ENCODE measurements at places on chromosomes 13 and 19. TPM values are rescaled to one million over a fixed set of nuclear protein-coding genes. Genes with fewer than 3 reads are reported as not detected.

GRCh38 chr13:48891586-48891985, 84.1 kb upstream of the FNDC3A start:
- no peak for DNase-seq

DNA sequence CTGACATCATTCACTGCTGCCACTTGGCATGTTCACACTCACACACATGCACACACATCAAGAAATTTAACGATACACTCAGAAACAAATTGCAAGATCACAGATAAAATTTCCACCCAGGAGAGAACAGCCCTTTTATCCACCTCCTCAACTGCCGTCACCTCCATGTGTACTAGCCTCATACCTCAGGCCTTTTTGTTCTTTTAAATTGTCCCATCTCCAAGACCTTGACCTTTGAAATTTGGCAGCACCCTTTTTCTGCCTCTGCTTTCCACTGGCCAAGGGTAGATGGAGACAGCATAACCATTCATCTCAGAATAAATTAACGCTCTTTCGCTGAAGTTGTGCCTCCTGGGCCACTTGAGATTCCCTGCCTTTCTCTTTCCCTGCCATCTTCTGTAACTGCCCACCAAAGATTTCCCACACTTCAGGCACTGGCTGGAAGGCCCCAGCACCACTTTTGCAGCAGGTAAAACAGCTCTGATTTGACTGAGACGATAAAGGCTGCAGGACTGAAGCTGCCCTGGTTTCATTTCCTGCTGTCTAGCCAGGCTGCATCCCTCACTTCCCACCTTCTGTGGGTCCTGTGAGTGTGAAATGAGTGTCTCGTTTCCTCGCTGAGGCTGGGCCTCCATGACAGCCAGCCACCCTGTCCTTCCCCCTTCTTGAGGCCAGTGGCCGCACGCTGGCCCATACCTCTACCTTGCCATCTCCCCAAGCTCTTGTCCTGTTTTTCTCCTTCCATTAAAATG, 39.3 kb downstream of the MBNL2 start:
- DNase-seq = no peak

DNA sequence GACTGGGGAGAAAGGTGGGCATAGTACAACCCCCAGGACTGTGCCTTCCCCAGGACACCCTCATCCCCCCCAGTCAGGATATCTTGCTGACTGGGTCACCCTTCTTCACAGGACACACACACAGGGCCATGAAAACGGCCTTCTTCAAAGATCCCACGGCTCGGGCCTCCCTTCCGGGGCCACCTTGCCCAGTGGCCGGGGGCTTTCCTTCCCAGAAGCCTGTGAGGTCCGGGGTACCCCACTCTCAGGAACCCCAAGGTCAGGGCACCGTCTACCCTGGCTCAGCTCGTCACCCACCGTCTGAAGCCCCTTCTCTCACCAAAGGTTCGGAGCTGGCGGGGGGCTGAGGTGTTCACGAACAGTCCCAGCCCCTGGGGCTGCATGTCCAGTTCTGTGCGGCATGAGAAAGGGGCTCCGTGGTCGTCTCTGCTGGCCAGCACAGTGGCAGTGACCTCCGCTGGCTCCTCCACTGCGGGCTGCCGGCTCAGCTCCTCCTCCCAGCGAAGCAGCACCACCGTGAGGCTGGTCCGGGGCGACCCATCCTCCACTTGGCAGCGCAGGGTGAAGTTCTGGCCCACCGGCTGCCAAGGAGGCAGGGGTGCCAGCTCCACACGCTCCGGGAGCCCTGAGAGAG, 2.1 kb upstream of the RAVER1 start:
- DNase-seq = no peak

- no peak for DNase-seq
Measured at GRCh38 chr19:46992699-46993535, 26.7 kb upstream of the NPAS1 start.

DNA sequence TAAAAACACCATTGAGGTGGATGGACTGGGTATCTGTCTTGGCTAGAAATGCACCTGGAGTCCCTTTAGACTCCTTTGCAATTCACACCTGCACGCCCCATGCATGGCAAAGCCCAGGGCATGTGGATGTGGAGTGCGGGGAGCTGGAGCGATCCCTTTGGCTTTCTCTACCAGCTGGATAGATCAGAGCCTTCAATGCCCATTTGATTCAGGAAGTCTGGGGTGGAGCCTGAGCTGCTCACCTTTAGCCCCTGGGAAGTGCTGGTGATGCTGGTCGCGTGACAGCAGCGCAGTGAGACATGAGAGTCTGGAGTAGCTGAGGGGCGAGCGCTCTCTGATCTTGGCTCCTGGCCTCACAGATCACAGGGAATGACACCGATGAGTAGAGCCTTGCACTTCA, 4.8 kb upstream of the ZNF536 start:
- no peak for DNase-seq

DNA sequence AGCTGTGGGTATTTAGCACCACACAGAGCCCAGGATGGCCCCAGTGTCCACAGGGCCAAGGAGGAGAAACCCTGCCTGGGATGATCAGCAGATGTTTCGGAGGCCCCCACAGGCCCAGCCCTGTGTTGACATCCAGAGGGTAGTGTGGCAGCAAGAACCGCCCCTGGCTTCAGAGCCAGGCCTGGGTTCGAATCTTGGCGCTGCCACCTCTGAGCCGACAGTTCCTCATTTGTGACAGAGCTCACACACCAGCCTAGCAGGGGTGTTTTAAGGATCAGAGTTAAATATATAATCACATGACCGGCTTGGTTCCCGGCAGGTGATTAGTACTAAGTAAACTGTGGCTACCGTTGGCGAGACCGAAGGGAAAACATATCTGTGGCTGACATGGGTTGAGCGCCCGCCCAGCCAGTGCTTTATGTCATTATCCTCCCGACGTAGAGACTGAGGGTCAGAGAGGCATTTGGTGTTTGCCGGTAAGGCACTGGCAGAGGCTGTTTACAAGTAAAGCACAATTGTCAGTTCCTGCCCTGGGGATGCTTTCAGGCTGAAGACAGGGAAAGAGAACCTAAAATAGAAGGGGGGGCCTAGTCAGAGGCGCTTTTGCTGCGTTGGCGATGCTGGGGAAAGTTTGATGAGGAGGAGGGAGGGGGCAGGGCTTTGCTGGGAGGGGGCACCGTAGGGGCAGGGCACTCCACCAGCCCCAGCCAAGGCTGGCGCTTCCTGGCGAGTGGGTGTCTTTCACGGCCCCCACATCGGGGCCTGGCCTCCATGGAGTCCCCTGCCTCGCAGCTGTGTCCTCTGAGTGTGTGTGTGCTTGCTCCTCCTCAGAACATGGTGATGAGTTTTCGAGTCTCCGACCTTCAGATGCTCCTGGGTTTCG, 4.8 kb downstream of the PIAS4 start:
- DNase-seq = no peak

DNA sequence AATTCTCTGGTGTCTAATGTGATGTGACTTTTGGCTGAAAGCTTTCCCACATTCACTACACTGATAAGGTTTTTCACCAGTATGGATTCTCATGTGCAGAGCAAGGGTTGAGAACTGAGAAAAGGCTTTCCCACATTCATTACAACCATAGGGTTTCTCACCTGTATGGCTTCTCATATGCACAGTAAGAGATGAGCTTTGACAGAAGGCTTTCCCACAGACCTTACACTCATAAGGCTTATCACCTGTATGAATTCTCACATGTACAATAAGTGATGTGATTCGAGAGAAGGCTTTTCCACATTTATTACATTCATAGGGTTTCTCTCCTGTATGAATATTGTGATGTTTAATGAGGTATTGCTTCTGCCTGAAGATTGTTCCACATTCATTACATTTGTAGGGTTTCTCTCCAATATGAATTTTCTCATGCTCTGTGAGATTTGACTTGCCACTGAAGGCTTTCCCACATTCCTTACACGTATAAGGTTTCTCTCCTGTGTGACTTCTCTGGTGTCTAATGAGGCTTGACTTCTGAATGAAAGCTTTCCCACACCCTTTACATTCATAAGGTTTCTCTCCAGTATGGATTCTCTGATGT, 14.0 kb downstream of the ZNF260 start:
- no peak for DNase-seq

LILRA2 gene
- total RNA-seq = not detected

DNA sequence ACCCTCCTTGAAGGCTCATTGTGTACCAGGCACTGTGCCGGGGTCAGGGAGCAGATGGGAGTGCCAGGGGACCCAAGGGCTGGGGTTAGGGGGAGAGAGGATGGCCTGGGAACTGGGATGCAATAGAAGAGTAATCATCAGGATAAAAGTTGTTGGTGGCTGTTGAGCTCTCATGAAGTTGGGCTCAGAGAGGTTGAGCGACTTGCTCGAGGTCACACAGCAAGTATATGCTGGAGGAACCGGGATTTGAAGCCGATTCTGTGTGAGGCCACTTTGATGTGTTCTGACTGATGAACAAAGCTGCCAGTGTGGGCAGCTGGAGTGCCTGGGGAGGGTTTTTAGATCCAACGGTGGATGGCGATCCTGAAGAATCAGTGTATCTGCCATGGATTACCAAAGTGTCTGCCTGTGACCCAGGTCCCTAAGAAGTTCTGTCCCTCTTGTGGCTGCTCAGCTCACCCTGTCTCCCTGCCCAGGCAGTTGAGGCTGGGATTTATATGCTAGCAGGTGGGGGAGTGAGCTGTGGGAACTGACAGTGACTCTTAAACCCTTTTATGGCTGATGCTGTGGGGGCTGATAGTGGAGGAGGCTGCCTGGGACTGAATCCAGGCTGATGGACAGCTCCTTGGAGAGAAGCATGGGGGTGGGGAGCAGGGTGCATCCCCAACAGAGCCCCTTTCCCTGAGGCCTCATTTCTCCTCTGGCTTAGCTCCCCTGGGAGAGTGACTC, 8.3 kb downstream of the ARHGEF18 start:
- no peak for DNase-seq

DNA sequence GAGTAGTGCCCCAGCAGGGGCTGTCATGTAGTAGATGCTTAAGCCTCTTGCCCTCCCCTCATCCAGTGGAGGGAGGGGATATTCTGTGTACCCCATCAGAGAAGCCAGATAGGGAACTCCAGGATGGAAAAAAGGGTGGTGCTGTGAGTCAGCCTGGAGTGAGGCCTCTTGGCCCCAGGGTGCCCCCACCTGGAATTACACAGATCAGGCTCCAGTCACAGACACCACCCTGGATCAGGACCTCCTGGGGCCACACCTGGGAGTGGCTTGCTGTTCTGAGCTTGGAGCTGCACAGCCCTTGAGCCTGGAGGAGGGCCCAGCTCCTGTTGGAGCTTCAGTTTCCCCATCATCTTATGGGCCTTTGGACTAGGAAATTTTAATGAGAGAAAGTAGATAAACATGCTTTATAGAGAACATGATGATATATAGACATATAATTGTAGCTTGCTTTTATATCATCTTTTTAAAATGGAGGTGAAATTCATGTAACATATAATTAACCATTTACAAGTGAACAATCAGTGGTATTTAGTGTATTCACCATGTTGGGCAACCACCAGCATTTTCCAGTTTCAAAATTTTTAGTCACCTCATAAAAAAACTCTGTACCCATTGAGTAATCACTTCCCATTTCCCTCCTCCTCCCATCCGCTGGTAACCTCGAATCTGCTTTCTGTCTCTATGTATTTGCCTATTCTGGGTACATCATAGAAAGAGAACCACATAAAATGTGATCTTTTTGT, 24.6 kb downstream of the CYP4F22 start:
- peak; percentile 26 for DNase-seq

GRCh38 chr13:110110783-110111182, 196.2 kb downstream of the COL4A1 start:
- DNase-seq = no peak

- no peak for DNase-seq
Measured at GRCh38 chr13:90015565-90016507, 1331.7 kb upstream of the MIR17HG start.

- DNase-seq = peak; percentile 31
Measured at GRCh38 chr13:98571955-98572662, 4.8 kb downstream of the STK24 start.

- no peak for DNase-seq
Measured at GRCh38 chr19:48629599-48630295, 7.4 kb downstream of the DBP start.

DNA sequence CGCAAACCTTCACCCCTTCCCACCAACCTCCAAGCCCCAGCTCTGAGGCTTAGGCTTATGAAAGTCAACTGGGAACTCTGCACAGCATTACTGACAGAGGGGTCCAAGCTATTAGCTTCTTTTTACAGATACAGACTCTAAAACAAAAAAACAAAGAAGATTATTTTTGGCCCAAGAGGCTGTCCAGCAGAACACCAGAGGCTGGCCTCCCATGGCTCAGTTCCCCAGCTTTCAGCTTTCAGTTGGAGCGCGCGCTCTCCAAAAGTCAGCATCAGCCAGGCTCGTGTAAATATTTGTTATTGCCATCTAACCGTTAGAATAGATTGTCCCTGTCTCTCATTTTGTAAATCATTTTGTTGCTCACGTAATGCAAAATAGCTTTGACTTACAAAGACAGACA, 58.4 kb downstream of the ZIC5 start:
- DNase-seq = no peak

EDDM13 gene
- 1.1 TPM for total RNA-seq

ZNF208 gene
- 0.57 TPM for total RNA-seq

GRCh38 chr19:51156710-51157109, 14.6 kb downstream of the SIGLEC7 start:
- no peak for DNase-seq

CRTC1 gene
- 10.2 TPM for total RNA-seq

DNA sequence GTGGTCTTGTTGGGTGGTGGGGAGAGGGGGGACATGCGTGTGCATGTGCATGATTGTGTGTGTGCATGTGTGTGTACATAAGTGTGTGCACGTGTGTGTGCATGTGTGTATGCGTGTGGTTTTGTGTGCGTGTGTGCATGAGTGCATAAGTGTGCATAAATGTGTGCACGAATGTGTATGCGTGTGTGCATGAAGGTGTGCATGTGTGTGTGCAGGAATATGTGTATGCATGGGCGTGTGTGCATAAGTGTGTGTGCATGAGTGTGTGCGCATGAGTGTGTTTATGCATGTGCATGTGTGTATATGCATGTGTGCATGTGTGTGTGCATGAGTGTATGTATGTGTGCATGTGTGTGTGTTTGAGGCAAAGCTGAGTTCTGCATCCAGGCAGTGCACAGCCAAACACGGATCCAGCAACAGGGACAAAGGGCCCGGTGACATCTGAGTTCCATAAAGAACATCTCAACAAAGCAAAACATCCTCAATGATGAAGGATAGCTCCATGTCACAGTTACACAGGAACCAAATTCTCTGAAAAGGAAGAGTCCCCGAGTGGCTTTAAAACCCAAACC, 86.0 kb upstream of the FARP1 start:
- no peak for DNase-seq

DNA sequence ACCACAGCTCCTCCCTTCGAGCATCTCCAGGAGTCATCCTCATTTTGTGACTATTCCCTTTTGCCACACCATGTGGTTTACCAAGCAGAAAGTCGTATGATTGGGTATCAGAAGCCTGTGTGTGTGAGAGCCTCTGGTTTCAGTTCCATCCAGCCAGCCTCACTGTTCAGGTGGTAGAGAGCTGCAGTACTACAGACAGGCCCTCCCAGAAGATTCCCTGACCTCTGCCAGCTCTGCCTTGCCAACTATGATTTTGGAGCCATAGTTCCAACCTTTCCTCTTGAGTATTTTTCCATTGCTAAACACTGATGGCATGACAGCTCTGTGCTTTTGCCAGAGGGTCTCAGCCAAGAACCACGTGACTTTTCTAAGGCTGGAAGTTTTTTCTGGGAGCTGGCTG, 82.5 kb downstream of the DHRS12 start:
- DNase-seq = no peak

CGB2 gene
- total RNA-seq = not detected

- DNase-seq = no peak
Measured at GRCh38 chr13:72129117-72129516, 262.1 kb upstream of the DACH1 start.
